Fibroblast of skin of left biceps (primary cell): ENCODE measurements at places on chromosomes 7 and 10.

- no peak for DNase-seq
Measured at GRCh38 chr7:128014811-128015210, 16.4 kb downstream of the LRRC4 start.

DNA sequence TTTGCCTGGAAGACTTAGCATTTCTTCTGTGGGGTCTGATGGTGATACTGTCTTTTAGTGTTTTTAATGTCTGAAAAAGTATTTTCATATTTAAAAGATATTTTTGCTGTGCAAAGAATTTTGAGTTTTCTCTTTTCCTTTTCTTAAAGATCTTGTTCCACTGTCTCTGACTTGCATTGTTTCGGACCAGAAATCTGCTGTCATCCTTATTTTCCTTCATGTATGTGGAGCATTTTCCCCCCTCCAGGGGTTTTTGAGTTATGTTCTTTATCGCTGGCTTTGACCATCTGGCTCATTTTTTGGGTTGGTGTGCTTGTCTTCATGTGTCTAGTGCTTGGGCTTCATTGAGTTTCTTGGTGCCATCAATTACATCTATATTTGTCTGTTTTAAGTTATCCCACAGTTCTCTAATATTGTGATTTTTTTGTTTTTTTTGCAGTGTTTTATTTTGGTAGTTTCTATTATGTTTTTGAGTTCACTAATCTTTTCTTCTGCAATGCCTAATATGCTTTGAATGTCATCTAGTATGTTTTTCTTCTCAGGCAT lies 119.9 kb downstream of the MGMT start:
- no peak for DNase-seq

DNA sequence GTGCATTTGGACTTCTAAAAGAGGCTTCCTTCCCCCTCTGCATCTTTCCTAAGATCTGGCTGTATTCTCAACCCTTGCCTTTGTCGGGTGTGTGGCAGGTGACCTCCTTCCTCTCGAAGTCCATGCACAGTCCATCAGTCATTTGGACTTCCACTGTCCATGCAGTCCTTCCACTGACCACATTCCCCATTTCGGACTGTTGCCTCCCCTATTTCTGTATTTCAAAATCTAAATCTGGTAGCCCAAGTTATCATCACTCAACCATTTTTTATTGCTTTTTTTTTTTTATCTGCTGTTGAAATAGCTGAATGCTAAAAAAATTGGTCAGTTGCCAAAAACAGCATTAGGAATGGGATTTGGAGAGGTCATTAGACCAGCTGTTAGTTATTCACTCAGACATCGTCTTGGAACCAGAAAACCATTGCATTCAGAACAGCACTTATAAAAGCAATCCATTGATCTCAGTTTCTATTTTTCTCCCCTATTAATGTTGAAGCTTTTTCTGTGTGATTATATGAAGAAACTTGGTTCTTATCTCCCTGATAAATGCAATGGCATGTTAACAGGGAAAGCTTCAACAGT lies 575.6 kb downstream of the KIF20B start:
- peak; percentile 33 for DNase-seq

DNA sequence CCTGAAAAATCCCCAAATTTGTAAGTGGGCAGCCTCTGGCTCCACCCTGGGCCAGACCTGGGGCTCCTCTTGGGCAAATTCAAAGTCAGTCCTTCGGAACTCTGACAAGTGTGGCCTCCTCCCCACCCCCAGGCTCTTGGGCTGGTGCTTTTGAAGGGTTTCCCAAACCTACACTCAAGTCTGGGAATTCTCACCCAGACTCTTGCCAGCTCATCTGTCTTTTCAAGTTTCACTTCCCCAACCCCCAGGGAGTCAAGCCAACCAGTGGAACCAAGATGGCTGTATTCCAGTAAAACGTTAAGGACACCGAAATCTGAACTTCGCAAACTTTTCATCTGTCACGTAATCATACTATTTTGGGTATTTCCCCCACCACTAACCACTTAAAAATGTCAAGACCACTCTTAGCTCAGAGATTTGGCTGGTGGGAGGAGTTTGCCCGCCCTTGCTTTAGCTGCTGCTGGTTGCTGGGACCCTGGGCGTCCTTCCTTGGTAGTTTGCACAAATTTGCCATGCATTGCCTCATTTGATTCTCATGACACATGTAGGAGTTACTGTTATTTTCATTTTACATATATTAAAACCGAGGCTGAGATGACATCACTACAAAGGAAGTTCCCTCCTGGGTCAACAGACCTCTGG lies 1.7 kb upstream of the MYO1G start:
- no peak for DNase-seq

DNA sequence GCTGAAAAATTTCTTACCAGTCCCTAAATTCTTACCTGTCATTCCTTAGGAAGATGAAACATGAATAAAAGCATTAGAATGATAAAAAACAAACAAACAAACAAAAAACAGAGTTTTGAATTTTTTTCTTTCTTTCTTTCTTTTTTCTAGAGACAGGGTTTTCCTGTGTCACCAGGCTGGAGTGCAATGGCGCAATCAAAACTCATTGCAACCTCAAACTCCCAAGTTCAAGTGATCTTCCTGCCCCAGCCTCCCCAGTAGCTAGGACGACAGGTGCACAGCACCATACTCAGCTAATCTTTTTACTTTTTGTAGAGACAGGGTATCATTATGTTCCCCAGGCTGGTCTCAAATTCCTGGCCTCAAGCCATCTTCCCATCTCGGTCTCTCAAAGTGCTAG lies 26.5 kb downstream of the NT5C2 start:
- DNase-seq = no peak

DNA sequence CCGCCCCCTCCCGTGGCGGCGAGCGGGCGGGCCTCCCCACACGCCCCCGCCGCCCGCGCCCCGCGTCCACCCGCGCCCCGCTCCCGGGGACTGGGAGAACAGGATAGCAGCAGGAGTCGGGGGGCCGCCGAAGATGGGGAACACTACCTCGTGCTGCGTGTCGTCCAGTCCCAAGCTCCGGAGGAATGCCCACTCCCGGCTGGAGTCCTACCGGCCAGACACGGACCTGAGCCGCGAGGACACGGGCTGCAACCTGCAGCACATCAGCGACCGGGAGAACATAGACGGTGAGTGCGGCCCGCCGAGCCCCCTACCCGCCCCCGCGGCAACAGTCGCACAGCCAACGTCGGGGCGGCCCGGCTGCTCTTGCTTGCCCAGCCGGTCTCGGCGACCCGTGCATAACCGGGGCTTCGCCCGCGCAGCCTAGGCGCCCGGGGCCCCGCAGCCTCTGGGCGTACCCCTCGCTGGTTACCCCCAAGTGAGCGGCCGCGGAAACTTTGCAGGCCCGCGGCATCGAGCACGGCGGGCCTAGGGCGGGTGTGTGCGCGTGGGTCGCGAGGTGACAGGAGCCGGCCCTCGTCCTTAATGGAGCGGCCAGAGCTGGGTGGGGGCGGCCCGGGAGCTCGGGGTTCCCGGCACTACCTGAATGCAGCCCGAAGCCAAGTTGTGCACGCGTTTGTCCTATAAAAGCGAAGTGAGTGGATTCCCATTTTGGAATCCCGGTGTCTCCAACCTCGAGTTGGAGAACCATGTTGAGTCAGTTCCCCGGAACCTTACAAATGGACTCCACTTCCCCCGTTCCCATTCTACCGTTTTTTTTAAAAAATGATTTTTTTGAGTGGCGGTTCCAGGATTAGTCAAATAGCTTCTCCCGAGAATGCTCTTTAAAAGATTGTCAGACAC lies 863 bp downstream of the CCNY start:
- DNase-seq = no peak

DNA sequence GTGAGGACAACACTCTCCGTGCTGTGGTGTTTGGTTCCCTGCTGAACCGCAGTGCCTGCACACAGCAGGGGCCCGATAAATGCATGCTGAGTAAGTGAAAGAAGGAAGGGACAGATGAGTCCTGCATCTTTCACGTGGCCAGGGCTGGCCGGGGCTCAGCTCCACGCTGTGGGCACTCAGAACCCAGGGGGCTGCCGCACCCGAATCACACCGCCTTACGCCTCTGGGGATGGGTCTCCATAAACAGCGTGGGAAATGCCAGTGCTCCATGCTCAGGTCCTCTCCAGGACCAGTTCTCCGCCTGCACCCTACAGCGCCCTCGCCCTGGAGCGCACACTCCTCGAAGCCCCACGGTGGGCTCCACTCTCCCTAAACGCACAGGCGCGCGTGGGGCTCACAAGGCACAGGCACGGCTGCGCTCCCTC lies 38.1 kb downstream of the RASGEF1A start:
- no peak for DNase-seq

DNA sequence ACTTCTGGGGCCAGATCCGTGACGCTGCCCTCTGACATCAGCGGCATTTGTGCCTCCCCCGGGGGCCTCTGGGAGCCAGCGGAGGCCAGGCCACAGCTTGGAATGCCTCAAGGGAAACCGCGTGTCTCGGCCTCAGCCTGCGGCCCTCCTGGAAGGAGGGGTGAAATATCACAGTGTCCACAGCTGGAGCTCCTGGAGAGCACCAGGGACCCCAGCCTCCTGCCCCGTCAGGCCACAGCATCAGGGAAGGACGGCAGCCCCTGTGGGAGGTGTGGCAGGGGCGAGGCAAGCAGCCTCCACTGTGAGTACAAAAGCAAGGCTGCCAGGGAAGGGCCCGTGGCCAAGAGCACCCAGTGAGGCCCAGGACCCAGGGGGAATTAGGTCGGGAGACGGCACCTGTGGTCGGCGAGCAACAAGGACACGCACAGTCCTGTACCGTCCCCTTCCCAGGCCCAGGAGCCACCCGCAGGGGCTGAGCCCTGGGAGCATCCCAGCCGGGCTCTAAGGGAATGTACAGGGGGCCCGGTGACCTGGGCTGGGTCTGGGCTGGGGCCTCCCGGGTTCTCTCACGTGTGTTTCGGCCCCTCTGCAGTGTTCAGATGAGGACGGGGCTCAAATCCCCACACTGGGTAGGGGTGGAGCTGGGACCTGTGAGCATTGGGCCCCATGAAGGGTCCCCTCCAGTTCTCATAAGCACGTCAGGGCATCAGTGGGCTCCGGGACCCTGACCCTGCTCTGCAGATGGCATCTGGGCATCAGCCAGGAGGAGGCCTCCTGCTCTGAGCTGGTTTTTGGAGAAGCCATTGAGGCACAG lies 18.7 kb upstream of the KNDC1 start:
- no peak for DNase-seq
